ENCODE measurements at places on chromosomes 2 and 18.

DNA sequence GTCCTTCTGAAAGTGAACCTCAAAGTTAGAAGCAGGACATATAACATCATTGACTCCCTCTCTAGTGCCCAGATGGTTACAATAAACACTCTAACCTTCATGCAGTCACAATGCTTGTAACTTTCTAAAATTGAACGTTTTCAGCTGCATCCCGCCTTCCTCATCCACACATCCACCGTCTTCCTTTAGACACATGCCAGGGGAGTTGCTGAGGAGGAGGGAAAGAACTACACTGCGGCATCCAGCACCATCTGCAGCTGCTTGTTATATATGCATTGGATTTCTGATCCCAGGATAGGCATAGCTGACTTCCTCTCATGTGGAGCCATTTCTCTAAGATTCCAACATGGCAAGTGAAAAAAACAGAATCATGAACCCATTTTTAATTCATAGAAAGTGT, 96.8 kb downstream of the FBXO15 start:
- no peak for DNase-seq

- no peak for DNase-seq
Measured at GRCh38 chr2:112772322-112772721, 7.9 kb upstream of the CKAP2L start.

GRCh38 chr18:74898965-74899364, 301.3 kb downstream of the ZNF407 start:
- DNase-seq = no peak

DNA sequence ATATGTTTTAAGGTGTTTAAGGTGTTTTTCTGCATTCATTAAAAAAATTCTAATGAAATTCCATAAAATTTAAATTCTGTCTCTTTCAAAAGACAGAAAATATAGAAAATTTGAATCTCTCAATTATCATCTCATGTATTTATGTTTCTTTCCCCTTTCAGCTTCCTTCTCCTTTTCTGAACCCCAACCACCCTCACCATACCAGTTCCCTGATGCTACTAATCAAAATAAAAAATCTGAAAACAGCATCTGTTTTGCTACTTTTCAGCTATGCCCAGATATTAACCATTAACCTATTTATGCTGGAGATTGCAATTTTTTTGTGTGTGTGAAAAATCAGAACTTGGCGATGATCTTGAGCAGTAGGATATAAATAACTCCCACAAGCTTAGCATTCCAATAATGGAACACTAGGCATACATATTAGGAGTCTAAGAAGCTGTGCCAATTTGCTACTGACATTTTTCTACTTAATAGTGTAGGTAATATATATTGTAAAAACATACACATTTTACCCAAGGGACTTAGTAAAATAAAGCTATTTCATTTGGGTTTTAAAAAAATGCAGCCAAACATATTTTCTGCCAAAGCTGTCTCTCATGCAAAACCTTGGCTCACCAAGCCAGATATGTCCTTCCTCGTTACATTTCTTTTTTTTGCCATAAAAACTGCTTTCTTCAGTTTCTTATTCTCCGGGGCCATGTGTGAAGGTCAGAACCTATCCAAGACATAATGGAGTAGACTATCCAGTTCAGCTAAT, 32.6 kb upstream of the AGPS start:
- no peak for DNase-seq

GRCh38 chr2:99619151-99619550, 129.3 kb upstream of the REV1 start:
- no peak for DNase-seq

GRCh38 chr18:34976899-34977837, 64.0 kb upstream of the MAPRE2 start:
- DNase-seq = peak; percentile 70

DNA sequence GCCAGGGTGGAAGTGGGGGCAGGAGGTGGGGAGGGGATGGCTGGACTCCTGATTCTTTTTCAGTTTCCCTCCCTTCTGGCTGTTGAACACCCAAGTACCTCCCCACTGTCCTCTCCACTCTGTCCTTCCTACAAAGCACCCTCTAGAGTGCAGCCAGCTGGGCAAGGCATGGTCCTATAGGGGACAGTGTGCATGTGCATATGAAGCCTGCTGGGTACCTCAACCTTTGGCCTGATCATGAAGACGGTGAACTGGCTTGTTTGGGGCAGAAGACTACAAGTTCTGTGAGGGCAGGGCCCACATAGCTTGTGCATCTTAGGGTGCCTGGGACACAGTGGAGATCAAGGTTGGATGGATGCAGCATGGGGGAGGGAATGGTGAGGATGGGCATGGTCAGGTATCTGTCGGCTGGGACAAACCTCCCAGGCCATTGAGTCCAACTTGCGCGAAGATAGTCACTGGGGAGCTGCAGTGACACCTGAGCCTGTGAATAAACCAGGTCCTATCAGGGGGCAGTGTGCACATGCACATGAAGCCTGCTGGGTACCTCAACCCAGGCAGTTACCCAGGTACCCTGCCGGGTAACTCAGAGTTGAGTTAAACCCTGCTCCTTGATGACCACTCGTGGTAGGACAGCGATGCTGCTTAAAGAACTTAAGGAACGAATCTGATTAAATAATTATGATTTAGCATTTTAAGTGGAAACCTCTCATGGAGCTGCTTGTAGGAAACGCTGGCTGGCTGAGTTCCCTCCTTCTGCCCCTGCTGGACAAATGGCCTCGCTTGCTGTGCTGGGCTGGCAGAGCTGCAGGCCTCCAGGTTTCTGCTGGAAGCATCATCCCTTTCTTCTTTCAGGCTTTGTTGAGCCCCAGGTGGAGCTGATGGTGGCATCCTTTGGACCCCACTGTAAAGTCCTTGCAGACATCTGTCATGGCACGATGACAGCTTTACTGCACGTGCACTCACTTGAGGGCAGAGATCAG, 84.0 kb downstream of the POLR1A start:
- no peak for DNase-seq

DNA sequence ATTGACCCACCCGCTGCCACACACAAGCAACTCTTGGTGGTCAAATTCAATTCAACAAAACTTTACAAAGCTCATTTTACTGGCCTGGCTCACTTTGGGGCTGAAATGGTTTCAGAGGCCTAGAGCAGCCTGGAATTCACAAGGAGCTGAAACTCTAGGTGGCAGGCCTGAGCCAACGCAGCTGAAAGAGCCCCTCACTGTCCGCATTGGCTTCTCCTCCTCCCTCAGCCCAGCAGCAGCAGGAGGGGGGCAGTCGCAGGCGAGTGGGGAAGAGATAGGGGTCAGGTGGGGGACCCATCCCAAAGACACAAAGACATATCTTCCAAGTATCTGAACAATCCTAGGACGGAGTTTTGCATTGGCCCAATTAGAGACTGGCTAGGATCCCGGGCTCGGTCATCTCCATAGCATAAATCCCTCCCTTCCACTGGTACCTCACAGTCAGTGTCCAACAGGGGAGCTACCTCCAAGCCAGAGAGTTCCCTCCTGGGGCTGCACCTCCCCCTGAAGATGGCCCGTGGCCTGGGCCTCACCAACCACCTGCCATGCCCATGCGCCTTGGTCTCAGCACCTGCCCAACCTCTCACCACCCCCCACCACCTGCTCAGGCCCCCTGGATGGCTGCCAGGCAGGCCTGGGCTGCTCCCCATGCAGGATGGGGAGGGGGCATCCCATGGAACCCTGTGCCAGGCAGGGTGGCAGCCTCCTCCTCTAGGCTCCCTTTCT, 113.4 kb downstream of the ZBTB7C start:
- DNase-seq = no peak

- DNase-seq = no peak
Measured at GRCh38 chr2:84678214-84678613, 161.9 kb downstream of the DNAH6 start.

DNA sequence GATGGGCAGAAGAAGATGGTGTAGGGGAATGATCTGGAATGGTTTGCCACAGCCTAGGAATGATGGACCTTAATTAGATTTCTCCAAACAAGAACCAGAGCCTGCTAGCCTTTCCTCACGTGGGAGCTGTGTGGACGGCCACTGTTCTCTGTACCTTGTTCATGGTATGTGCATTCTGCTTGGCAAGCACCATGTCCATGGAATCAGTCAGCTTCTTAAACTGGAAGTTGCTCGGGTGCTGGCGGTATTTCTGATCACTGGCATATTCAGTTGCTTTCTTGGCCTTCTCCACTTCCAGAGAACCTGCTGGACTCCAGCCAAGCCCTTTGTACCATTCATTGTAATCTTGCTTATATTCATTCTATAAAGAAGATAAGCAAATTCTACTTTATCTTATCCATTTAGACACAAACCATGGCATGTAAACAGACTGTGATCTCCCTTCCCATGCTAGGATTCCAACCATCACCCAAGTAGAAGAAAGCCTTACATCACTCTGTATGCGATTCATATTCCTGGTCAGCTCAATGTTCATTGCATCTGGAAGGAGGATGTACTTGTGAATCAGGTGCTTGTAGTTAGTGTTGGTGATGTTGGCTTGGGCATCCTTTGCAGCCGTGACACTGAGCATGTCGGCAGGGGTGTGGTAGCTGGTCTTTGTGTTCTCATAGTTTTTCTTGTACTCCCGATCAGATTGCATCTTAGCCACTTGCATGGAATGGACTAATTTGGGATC, 78.4 kb downstream of the NEB start:
- DNase-seq = no peak

DNA sequence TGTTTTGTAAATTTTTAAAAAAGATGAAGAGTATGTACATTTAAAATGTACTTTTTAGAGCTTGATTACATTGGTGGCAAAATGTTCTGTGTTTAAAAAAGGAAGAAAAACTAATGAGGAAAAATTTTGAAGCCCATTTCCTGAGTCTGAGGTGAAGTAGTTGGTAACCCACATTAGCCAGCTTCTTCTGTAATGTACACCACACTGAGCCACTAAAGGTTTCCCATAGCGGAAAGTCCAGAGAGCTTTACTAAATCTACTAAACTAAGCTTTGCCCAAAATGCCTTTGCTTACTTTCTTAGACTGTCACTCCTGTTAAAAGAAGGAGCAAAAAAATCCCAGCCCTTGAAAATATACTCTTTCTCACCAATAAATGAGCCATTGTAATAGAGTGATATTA, 804.8 kb upstream of the ZEB2 start:
- DNase-seq = no peak

DNA sequence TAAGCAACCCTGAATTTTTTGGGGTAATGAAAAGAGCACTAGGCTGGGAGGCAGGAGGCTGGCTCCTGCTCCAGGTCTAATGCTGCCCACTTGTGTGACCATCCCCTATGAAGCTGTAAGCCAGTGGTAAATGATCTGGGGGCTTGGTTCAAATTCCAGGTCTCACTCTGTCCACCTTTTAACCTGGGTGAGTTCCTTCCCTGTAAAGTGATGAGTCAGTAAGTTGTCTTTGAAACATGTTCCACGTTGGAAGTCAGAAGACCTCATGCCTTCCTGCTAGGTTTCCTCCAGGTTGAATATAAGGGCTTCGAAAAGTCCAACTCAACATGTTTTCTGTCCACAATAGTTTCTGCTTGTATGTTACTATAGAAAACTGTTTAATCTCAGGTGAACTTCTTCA, 160.9 kb upstream of the MYT1L start:
- no peak for DNase-seq

DNA sequence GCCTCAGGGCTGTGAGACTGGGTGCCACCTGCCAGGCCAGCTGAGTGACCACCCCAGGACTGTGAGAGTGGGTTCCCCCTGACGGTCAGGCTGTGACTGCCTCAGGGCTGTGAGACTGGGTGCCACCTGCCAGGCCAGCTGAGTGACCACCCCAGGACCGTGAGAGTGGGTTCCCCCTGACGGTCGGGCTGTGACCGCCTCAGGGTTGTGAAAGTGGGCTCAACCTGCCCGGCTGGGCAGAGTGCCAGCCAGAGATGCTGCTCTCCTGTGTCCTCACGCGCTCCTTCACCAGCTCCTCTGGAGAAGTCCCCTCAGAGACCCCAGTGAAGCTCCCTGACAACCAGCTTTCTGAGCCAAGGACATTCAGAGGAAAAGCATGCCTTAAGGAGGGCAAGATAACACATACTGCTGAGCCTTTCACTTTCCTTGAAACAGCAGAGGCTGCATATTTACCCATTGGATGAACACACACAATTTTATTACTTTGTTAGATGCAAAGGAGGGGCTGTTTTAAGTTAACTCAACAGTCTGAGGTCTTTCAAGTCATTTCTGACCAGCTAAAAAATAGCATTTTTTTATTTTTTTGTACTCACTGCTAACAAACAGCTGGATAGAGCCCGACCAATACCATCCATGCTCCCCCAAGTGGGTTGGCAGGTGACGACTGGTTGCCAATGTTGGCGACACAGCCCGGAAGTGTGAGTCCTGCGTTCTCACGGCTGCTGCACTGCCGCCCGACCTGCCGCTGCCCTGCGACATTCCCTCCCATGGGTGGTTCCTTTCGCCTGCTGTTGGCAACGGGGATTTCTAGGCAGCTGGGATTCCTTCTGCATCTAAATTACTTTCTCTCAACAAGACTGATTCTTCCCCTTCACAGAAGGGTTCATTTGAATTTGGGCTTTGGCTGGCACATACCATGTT, 70.7 kb downstream of the NDUFA10 start:
- DNase-seq = no peak

DNA sequence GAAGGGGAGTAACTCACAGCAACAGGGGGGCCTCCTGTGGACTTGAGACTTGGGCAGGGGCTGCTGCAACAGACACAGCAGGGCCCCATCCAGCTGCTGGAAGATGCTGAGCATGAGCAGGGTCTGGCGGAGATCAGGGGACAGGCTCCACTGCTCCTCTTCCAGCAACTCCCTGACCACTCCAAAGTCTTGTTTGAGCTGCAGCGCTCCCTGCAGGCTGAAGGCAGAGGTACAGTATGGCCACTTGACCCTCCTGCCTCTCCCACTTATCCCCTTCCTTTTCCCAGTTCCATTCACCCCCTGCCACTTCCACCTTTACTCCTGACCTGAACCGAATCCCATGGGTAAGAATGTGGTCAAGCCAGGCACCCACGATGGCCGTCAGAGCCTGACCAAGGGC, 2.4 kb upstream of the MRPL53 start:
- no peak for DNase-seq

DNA sequence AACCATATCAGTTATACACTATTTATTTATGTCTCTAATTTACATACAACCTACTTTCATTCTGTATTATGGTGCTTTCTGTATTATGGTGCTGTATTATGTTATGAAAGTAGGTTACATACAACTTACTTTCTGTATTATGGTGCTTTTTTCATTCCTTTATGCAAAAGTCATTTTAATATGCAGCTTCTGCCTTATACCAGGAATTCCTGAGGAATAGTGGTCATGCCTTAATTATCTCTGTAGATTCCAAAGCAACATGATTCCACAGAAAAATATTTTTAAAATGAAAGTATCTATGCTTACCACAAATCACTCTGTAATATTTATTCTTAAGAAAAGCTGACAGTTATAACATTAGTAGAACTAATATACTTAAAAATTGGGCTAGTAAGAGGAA, 922.0 kb upstream of the NRXN1 start:
- no peak for DNase-seq

- DNase-seq = no peak
Measured at GRCh38 chr2:233178994-233179847, 72.3 kb upstream of the ATG16L1 start.

DNA sequence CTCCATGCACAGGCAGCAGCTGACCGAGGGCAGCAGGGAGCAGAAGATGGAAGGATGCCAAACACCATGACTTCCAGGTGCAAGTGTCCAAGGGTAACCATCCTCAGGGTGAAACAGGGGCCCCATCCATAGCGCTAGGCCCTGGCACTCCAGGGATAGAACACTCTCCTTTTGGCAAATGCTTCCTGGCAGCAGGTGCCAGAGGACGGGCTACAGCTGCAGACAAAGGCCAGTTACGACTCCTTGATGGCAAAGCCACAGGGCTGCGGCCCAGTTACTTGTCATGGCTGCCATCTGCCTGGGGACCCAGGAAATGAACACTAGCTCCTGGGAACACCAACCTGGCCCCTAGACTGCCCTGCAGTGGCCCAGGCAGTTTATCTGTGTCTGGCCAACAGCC, 178.8 kb downstream of the TMEM163 start:
- DNase-seq = no peak
